ENCODE measurements at places on chromosomes 6 and 20.

DNA sequence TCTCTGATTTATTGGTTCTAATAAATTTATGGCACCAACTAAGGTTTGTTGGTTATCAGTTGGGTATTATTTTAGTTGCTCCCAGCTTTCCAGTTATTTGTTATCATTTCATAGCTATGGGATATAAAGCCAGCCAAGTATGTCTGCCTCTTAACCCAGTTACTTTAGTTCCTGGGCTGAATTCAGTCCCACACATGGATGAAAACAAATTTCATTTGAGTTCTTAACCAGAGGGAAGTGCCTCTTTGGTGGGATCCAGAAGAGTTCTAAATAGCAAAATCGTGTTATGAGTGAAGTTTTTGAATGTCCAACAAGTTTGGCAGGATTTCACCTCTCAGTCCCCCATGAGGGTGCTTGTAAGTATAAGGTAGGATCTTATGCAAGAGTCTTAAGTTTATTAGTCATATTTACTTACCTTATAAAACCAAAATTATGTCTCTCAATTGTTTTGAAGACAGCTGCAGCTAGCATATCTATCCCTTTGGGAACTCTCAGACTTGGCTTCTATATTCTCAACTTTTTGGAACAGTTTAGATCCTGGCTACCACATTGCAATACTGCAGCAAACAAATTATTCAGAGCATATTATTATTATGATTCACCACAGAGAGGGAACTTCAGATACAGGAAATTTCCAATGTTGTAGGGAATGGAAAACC is 683.6 kb downstream of the BCKDHB start:
- DNase-seq, result no peak

DNA sequence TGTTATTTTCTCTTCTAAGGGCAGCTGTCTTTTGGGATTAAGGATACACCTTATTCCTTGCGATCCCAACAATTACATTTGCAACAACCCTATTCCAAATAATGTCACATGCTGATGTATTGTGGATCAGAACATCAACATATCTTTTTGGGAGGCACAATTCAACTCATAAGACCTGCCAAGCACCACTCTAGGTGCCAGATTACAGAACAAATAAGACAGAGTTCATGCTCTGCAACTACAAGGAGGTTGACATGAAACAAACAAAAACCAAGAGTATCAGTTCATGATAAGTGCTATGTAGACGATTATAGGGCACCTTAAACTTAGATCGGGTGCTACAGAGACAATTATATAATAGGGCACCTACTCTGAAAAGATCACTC is 203.2 kb upstream of the SGK1 start:
- no peak for DNase-seq

- DNase-seq, result no peak
These were observed 65.6 kb downstream of the TULP4 start for GRCh38 chr6:158377860-158378259.

GRCh38 chr6:107668743-107669474 is 155.2 kb downstream of the SCML4 start:
- DNase-seq, result no peak

DNA sequence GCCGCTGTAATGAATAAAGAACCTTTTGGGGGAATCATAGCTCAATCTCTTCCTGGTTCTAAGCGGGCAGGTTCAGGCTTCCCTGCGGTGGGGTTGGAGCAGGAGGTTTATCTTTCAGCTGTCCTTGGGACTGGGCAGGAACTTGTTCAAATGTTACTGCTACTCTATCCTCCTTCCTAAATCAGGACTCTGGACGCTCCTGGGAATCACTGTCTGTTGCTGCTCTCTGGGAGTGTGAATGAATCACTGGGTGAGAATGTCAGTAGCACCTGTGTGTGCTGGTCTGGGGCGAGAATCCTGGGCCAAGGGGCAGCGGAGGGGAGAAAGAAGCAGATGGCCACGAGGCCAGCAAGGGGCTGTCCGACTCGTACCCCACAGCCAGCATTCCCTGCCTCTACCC is 65.4 kb upstream of the ZNFX1 start:
- no peak for DNase-seq

- no peak for DNase-seq
These were observed 123.2 kb downstream of the ARHGAP18 start for GRCh38 chr6:129586815-129587214.

GRCh38 chr6:140236732-140237131 is 862.3 kb upstream of the CITED2 start:
- DNase-seq, result no peak

GRCh38 chr6:134257516-134257915 is 60.4 kb downstream of the SGK1 start:
- DNase-seq, result no peak

- no peak for DNase-seq
These were observed 189.5 kb upstream of the MANEA start for GRCh38 chr6:95387845-95388244.

DNA sequence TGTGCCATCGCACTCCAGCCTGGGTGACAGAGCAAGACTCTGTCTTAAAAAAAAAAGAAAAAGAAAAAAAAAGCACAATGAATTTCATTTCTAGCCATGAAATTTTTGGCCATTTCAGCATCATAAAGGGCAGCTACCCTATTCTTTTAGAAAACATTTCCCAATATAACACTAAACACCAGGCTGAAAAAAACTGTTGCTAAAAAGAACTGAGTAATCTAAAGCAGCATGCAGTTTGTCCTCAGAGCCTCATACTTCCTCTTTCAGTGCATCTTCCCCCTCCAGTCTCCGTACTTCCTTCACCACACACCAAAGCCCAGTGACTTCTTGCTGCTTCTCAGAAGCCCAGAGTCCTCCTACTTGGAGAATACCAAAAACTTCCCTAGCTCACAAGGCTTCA is 5.6 kb upstream of the IFNGR1 start:
- no peak for DNase-seq

- DNase-seq, result no peak
These were observed 261.2 kb downstream of the PTPRK start for GRCh38 chr6:128259029-128259724.

GRCh38 chr20:50049442-50050026 is 63.4 kb downstream of the UBE2V1 start:
- no peak for DNase-seq

DNA sequence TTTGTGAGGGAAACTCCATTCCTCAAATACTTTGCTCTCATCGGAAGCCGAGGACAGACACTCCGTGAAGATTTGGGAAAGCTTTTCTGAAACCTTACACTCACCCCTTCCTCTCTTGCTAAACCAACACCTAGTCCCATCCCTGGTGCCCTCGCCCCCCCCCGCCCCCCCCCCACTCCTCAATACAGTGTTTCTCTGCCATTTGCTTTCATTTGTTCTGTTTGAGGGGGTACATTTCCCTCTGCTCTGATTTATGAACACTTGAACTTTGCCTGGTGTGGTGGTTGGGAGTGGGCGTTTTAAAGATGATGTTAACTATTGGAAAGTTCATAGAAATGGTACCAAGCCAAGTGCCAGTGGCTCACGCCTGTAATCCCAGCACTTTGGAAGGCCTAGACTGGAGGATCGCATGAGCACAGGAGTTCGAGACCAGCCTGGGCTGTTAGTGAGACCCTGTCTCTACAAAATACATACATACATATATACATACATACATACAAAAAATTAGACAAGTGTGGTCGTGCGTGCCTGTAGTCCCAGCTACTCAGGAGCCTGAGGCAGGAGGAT is 1.1 kb downstream of the RAB32 start:
- DNase-seq, result no peak

GRCh38 chr6:89360415-89360999 is 8.0 kb upstream of the UBE2J1 start:
- DNase-seq, result no peak

DNA sequence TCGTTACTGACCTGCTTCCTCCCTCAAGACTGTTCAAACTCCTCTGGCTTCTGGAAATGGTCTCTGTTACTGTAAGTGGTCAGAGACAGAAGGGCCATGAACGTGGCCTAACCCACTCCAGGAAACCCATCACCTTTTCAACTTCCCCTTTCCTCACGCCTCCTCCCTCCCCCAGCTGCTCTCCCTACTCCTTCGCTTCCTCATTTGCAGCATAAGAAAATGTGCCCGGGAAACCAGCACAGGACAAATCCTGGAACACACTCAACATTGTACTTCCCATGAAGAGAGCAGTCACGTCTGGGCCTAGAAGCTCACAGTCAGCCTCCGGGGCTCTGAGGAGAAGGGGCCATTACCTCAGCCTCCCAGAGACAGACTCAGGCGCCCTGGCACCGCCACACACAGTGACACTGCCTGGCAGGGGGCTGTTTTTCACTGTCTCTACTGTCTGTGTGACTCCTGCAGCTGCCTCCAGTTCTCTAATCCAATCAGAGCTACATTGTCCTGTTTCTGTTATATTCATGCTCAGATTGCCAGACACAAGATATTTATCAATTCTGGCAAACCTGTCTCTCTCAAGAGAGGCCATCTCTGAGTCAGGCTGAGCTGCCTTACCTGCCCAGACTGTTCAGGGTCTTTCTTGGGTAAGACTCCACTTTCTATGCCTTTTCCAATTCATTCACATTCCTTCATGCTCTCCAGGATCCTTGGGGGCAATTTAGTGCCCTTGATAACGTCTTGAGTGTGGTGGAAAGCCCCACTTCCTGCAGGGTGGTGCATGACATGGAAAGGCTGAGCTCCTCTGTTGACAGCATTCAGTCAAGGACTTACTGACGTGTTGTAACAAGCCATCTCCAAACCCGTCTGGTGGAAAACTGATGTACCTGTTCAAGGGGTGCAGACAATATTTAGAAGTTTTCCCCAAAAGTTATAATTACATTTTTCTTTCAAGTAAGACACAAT is 242.2 kb downstream of the HIVEP2 start:
- no peak for DNase-seq

GRCh38 chr20:19937218-19937617 is 79.9 kb upstream of the NAA20 start:
- no peak for DNase-seq

- no peak for DNase-seq
These were observed 93.2 kb downstream of the DLGAP4 start for GRCh38 chr20:36399147-36399968.

DNA sequence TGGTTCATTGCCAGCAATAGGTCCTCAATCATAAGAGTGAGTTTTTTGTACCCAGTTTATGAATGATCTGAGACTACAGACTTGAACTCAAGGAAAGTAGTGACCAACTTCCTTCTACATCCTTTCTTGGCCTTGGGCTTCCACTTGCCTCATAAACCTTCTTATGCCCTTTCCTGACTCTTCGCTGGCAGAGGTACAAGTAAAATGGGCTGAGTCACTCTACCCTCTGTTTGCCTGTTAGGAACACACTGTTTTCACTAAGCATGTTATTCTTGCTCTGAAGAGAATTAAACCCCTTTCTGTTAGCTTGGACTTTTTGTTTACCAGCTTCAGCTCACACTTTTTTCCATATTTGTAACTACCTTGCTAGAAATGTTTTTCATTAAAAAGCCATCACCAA is 74.4 kb downstream of the PKHD1 start:
- no peak for DNase-seq

DNA sequence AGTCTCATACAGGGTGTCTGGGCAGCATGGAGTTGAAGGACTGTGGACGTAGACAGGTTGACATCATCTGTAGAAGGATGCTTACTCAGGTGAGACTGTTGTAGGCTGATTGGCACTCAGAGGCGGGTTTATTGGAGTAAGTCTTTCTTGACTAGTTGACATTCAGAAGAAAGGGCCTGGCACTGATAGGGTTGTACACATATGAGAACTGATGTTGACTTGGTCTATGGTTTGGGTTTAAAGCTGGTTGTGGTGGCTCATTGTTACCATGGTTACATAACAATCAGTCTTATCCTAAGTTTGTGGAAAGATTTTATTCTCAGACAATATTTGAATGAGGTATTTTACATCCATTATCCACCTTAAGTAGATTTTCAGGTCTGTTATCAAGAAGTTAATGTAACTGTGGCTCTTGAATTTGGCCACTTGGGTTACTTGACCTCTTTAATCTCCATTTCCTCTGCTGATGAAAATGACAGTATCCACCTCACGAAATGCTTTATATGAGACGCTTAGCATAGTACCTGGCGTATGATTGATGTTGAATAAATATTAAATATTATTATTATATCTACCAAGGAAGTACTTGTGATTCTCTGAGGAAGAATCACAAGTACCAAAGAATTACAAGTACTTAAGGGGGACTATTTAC is 109.3 kb downstream of the DNAH8 start:
- no peak for DNase-seq

GRCh38 chr6:132011582-132011981 is 60.4 kb upstream of the CCN2 start:
- DNase-seq, result no peak

DNA sequence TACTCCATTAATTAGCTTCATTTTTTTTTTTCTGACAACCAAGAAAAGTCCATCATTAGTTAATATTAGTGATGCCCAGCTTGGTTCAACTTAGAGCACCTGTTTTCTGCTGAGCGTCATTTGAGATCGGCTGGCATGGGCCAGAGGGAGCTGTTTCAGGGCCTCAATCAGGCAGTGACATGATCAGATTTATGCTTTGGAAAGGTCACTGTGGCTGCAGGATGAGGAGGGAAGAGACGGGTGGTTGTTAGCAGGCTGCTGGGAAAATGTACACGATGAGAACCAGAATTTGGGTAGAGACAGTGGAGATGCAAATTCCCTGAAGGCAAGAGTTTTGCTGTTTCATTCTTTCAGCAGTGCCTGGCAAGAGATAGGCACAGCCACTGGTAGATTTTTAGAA is 4.4 kb upstream of the STX16 start:
- DNase-seq, result no peak

GRCh38 chr6:104240865-104241264 is 618.9 kb downstream of the HACE1 start:
- DNase-seq, result no peak

DNA sequence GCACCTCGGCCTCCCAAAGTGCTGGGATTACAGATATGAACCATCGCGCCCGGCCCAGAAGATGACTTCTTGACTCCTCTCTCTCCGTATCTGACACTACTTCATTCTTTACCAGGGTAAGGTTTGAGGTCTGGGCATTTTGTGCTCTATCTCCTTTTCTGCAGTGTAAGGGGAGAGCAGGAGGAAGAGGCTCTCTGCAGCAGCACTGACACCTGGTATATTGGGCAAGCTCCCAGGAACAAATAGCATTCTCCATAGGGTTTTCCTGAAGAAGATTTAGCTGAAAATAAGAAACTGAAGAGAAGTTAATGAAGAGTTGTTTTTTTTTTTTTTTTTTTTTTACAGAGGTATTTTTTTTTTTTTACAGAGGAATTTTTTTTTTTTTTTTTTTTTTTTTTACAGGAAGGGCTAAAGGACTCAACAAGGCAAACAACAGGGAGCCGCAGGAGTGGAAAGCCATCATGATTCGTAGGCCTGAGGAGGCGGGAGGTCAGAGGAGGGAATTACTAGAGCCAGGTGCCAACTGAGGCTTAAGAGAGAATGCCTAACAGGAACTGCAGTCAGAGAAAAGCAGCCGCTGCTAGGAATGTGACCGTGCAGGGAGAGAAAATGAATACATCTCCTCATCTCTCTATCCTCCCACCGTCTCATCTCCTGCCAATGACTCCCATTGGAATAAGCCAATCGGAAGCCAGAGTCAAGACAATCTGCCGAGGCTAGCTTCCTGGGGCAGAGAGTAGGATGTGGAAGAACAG is 34.7 kb upstream of the ADGRF4 start:
- no peak for DNase-seq

- no peak for DNase-seq
These were observed 116.4 kb downstream of the AKAP7 start for GRCh38 chr6:131251590-131252199.

- DNase-seq, result peak; percentile 4
These were observed 123.7 kb upstream of the EXOC2 start for GRCh38 chr6:816510-817084.

GRCh38 chr20:5282561-5282960 is 34.2 kb downstream of the PROKR2 start:
- no peak for DNase-seq

All from stimulated activated CD4-positive, alpha-beta T cell treated with anti-CD3 and anti-CD28 coated beads, Interleukin-2, amount 100 ng/mL, for 4 hours (primary cell).